ENCODE measurements at places on chromosomes 2 and 18.

DNA sequence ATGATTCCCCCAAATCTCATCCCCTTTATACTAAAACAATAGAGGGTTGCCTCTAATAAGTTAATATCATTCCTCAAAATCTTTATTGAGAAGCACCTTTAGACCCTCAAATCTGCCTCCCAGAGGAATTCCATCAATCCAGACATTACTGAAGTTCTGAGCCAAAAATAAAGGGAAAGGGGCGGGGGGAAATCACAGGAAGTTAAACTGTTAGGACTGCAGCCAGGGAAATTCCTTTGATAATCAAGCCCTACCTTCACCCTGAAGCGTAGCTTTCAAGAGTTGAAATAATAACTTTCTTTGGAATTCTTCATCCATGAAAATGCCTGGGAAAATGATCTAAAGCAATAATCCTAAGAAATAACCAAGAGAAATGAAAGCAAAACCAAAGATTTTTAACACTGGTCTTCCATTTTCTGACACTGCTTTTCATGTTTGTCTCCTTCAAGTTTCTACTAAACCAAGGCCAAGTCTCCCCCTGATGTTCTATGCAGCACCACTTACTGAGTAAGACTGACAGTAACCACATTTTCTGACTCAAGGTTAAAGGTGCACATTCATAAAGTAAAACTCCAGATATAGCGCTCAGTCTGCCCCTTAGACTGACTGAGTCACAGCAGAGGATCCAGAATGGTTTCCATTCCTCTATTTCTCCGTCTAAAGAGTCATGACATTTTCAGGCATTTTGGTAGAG is 78.2 kb downstream of the TCF4 start:
- DNase-seq: no peak

GRCh38 chr18:67385455-67385854 is 131.1 kb downstream of the DSEL start:
- no peak for DNase-seq

DNA sequence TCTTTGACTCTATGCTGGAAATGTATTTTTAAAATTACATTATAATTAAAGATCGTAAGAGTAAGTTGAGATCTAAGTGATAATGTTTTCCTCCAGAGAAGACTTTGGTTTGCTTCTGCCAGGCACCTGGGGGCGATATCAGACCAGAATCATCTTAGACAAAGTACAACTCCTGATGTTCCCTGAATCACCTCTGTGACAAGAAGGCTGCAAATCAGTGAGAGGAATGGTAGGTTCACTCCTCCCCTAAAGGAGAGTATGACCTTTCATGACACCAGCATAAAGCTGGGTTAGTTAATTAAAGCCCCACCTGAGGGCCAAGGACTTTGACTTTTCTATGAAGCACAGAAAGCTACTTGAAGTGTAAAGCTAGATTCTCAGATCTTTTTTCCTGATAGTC is 114.4 kb upstream of the DTNA start:
- DNase-seq: no peak

- no peak for DNase-seq
Observed at GRCh38 chr2:200254773-200255172, 51.7 kb upstream of the SPATS2L start.

GRCh38 chr2:20583425-20583881 is 67.4 kb downstream of the HS1BP3 start:
- no peak for DNase-seq

DNA sequence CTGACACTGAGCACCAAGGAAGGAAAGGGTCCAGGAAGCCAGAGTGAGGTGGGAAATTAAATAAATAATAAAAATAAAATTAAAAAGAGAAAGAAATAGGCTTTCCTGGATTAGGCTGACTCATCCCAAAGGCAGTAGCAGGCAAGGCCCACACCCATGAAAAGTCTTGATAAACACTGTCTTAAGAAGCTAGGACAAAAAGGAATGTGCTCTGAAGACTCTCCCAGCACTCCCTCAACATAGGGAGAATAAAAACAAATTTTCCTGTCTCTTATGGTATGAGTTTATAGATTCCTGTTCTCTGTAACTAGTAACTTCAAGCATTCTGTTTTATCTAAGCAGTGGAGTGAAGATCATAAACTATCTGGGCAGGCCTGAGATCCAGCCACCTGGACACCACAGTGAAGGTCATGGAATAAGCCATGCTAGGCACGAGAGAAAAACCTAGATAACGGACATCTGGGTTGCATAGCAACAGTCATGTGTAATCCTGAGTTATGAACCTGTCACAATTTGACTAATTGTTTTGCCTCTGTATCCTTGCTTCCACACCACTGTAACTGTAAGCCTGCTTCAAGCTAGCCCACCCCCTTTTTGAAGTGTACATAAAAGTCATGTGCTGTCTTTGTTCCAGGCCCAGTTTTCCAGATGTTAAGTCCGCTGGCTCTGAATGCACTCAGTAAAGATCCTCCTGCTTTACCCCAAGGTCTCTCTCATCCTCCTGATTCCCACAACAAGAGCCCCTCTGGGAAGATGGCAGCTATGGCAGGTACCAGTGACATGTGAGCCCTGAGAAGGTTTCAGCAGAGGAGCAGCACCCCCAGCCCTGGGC is 107.8 kb downstream of the NDUFA10 start:
- DNase-seq: no peak

DNA sequence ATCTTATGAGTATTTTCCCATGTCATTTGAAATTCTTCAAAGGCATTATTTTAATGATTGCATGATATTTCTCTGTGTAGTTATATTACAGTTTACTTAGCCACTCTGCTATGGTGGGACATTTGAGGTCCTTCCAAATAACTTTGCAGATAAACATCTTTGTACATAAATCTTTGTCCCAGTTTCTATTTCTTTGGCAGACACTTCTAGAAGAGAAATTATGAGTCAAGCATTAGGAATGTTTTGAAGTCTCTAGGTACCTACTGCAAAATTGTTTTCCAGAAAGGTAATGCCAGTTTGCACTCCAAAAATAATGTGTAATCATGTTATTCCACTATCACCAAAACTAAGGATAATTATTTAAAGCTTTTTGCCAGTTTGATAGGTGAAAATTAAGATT is 149.7 kb downstream of the EN1 start:
- DNase-seq: no peak

DNA sequence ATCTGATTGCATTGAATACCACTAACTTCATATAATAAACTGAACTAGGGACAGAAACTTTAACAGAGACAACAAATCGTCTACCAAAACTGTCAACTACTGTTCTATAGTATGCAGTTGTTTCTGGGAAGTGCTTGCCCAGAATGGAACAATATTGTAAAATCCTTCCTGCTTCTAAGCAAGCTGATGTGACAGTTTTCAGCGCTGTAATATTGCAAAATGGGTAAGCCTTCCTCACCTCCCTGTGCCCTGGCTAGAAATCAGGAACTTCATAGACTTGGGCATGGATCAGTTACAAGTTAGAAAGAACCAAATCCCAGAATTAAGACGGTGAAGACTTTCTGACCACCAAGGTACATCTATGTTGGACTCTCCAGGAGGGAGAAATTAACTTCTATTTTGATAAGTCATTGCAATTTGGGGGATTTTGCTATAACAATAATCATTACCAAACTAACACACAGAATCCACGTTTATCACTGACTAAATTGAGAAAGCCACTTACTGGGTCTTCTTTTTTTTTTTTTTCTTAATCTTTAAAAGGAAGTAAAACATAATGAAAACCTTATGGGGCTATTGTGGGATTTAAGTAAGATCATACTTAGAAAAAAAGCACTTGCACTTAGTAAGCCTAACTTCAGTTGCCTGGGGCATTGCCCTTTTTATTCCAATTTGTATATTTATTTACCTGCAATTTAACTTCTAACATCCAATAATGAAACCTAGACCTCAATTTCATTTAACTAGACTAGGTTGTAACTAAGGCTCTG is 261.5 kb downstream of the TRIB2 start:
- DNase-seq: no peak

DNA sequence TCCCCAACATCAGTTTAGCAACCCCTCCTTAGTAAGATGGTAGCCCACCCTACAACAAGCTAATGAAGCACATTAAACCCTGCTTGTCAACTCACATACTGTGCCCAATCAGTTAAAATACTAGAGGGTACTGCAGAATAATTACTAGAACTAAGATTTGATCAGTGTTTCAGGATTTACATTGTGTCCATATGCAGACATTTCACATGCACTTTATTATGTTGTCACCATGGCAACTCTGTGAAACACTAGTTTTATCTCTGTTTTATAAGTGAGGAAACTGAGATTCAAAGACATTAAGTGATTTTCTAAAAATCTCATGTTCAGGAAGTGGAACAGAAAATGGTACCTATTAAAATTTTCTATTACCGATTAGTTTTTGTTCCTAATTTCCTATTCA is 61.7 kb downstream of the CYBRD1 start:
- DNase-seq: no peak

DNA sequence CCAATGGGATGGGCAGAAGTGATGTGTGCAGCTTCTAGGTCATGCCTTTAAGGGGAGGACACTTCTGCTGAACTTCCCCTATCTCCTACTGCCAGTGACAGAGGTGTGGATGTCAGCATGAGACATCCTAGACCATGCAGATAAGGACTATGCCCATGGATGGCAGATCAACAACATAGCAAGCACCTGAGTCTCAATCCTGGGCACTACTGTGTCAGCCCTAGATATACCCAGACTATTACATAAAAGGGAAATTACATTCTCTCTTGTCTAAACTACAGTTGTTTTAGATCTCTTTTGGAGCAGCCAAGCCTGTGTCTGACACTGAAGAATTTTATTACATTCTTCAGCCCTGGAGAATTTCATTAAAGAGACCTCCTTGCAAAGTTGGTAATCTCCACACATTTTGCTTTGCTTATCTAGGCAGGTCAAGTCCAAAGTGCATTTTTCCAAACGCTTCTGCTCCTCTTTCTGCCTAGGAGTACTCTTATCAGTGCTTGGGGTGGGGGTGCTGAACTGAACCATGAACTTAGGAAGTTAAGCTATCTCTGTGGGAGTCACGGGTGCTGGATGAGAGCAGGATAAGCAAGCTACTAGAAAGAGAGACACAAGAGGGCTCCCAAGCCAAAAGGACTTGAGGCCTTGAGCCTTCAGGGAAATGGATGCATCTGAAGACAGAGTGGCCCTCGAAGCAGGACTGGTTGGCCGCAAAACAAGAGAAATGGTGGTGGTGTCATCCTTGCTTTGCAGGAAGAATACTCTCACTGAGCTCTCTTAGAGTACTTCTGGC is 95.2 kb upstream of the SPRED2 start:
- no peak for DNase-seq

DNA sequence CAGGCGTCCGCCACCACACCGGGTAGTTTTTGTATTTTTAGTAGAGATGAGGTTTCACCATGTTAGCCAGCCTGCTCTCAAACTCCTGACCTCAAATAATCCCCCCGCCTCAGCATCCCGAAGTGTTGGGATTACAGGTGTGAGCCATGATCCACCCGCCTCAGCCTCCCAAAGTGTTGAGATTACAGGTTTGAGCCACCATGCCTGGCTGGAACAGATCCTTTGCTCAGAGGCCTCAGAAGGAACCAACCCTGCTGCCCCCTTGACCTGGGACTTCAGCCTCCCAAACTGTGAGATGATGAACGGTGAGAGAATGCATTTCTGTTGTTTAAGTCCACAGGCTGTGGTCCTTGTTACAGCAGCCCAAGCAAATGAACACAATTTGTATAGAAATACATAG is 67.0 kb downstream of the NCAPH start:
- no peak for DNase-seq

DNA sequence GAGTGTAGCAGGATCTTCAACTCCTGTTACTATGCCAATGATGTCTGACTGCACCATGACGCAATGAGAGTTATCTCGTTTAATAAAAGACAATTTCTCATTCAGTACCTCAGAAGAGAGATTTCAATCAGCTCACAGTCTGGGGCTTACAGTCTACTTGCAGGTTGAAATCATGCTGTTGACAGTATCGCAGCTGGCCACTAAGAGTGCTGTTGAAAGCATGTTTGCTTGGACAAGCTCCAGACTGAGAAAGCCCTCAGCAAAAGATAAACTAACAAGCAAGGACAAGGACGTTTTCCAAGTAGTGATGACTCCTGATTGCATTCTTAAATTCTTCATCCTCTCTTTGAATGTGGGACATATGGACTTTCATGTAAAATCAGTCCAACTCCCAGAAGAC is 145.2 kb upstream of the SYT4 start:
- DNase-seq: peak; percentile 14

GRCh38 chr2:172107690-172108586 is 5.2 kb upstream of the DLX2 start:
- DNase-seq: peak; percentile 79

DNA sequence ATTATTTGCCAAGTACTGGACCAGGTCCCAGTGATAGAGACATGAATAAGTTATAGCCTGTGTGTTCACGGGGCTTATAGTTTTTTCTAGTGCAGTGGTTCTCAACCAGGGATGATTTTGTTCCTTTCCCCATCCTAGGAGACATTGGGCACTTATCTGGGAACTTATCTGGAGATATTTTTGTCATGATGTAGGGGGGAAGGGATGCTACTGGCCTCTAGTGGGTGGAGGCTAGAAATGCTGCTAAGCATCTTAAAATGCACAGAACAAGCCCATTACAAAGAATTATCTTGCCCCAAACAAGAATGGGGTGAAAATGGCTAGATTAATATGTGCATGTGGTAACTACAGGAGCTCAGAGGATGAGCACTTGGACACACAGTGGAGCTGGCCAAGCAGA is 75.2 kb downstream of the KLHL29 start:
- peak; percentile 66 for DNase-seq
